Vagina (tissue), 2 donors: ENCODE measurements at places on chromosomes 6 and 20.

- DNase-seq: no peak
Measured at GRCh38 chr6:35727231-35727934, 9.4 kb upstream of the ARMC12 start.

GRCh38 chr6:158897236-158897635, 78.1 kb upstream of the EZR start:
- no peak for DNase-seq

GRCh38 chr20:49338061-49338460, 60.2 kb upstream of the ZNFX1 start:
- no peak for DNase-seq

DNA sequence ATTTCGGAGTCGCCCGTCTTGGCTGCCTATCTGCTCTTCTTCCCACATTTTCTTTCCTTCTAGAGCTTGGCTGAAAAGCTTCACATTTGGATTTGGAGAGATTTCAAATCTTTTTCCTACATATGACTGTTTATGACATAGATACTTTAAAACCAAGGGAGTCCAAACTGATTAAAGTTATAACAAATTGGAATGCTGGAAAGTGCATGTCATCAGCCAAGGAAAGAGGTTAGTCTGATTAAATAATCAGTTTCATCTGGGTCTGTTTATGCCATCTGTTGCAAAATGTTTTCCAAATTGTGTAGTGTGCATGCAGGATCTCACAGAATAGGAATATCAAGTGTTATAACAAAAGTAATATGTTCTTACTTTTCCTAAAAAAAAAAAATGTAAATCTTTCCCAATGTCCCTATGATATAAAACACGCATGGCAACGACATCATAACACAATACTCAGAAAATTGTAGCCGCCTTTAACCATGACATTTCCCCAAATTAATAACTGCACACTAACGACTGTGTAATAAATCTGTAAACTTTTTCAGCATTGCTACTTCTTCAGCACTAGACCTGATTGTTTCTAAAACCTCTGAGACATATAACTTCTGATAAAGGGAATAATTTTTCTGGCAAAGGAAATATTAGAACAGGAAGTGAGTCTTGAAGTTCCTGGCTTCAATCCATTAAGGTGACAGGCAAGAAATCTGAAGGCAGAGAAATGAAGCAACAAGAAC, 230.2 kb upstream of the FOXQ1 start:
- no peak for DNase-seq

GRCh38 chr6:100335991-100336390, 128.7 kb downstream of the SIM1 start:
- no peak for DNase-seq

DNA sequence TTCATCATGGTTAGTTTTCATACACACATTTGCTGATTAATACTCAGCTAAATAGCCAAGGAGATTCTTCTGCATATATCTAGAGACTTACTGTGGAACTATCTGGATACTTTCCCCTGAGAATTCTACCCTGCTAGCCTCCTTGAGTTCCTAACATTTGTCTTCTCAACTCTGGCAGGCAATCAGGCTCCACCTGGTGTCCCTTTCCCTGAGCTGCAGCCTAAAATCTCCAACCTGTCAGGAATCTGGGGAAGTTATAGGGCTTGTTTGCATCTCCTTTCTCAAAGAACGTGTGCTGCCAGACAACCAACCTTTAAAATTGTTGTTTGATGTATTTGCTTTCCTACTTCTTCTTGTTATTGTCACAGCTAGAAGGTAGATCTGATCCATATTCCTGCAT, 73.4 kb downstream of the FUT9 start:
- no peak for DNase-seq

- peak; percentile 80 for DNase-seq
Measured at GRCh38 chr6:11771473-11772048, 7.0 kb downstream of the ADTRP start.

DNA sequence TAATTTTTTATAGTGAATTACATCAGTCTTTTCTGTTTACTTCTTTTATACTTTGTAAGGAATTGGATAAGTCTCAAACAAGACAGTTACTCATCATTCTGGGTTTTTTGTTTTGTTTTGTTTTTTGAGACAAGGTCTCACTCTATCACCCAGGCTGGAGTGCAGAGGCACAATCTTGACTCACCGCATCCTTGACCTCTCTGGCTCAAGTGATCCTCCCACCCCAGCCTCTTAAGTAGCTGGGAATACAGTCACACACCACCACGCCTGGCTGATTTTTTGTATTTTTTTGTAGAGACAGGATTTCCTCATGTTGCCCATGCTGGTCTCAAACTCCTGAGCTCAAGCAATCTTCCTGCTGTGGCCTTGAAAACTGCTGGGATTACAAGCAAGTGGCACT, 524.3 kb downstream of the EYS start:
- no peak for DNase-seq

- DNase-seq: peak; percentile 80
Measured at GRCh38 chr6:148548065-148548748, 198.6 kb upstream of the UST start.

GRCh38 chr6:37826188-37826587, 6.7 kb downstream of the ZFAND3 start:
- no peak for DNase-seq

- no peak for DNase-seq
Measured at GRCh38 chr6:150032598-150032997, 7.3 kb upstream of the RAET1L start.

GRCh38 chr6:167731731-167732422, 94.8 kb upstream of the AFDN start:
- no peak for DNase-seq

- no peak for DNase-seq
Measured at GRCh38 chr6:148816117-148816516, 69.3 kb downstream of the UST start.

DNA sequence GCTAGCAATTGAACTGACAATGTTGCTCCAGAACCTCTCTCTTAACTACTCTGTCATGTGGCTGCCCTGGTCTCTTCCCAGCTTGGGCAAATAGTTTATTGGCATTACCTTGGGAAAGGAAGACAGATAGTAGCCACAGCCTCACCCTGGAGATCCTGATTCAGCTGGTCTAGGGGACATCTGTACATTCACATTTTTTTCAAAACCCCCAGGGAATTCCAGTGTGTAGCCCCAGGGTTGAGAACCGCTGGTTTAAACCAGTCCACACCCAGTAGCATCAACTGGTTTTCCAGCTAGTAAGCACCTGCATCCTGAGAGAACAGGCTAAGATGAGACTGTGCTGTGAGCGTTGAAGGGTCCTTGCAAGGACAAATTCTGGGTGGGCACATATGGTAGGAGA, 9.6 kb downstream of the SCUBE3 start:
- DNase-seq: no peak

- DNase-seq: peak; percentile 87
Measured at GRCh38 chr20:34190679-34191090, 50.5 kb upstream of the ASIP start.

DNA sequence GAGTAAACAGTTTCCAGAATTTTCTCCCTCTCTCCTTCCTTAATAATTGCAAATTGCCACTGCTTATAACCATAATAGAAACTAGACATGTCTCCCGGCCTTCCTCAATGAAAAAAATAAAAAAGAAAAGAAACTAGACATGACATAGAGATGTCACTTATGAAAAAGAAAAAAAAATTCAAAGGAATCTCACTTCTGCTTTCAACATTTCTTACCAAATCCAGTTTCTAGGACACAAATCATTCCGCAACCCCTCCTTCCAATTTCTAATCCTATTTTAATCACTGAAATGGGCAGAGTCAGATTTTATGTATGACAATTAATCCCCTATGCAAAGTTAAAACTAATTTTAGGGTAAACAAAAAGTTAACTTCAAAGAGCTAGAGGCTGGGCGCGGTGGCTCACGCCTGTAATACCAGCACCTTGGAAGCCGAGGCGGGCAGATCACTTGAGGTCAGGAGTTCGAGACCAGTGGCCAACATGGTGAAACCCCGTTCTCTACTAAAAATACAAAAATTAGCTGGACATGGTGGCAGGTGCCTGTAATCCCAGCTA, 40.1 kb upstream of the EEF1A1 start:
- no peak for DNase-seq

DNA sequence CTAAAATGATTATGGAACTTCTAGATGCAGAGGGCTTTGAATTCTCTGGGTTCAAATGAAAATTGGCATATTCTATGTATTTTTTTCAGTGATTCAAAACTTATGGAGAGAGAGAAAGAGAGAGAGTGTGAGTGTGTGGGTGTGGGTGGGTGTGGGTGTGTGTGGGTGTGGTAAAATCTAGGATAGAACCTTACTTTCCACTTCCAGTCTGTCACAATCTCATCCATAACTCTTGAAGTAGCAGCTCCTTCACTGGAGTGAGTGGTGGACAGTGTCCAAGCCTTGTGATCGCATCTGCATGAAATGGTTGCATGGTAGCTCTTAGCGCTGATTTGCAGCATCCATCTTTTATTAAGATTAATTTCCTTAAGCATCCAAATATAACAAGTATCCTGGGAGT, 37.7 kb downstream of the ADGB start:
- no peak for DNase-seq

- DNase-seq: no peak
Measured at GRCh38 chr6:49744259-49744658, at the start of gene CRISP3. Gene CRISP3 (minus strand): TSS chr6:49744388. CDS start chr6:49744367, 21 bp downstream.

DNA sequence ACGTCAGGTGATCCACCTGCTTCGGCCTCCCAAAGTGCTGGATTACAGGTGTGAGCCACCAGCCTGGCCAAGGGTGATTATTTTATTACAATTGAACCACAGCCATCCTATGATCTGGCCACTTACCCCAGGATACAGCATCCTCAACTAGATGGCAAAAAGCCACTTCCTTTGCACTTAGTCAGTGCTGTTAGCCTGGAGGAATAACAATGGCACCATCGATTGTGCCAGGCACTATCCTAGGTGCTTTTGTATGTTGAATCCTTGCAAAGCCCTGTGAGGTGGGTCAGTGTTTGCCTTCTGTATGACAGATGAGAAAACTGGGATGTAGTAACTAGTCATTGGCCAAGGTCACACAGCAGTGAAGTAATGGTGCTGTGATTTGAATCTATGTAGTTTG, 11.2 kb upstream of the TTPAL start:
- DNase-seq: no peak

DNA sequence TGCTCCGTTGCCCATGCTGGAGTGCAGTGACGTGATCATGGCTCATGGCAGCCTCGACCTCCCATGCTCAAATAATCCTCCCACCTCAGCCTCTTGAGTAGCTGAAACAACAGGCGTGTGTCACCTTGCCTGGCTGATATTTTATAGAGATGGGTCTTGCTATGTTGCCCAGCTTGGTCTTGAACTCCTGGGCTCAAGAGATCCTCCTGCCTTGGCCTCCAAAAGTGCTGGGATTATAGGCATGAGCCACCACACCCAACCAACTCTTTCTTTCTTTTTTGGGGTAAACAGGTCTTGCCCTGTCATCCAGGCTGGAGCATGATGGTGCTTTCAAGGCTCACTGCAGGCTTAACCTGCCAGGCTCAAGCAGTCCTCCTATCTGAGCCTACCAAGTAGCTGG, 266.4 kb downstream of the CDKAL1 start:
- DNase-seq: no peak

DNA sequence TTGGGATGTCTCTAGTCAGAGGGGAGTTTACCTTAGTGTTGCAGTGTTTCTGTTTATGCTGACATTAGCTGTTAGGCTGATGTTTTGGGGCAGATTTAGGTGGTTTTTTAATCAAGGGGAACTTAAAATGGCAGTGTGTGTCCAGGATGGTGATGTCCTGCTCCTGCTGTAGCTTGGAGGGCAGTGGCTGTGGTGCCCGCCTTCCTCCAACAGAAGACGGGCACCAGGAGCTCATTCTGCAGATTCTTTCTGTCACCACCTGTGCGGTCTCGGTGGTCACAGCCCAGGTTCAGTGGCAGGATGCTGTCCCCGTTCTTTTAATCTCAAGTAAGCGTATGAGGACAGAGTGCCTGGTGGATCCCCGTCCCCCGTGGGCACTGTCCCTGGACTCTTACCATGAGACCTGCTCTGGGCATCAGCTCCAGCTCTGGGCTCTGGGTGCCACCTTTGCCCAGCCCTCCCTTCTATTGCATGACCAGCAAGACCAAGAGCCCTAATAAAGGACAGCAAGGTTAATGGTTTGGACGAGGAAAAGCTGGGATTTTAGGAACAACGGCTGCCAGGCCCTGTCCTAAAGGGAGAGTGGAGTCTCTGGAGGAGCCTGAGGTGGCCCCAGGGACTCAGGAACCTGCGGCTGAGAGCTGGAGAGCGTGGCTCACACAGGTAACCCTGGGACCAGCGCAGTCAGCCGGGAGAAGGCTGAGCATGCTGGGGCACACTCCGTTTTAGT, 217.3 kb downstream of the ERMARD start:
- DNase-seq: peak; percentile 74

- DNase-seq: no peak
Measured at GRCh38 chr20:51906679-51907078, 104.4 kb upstream of the SALL4 start.

DNA sequence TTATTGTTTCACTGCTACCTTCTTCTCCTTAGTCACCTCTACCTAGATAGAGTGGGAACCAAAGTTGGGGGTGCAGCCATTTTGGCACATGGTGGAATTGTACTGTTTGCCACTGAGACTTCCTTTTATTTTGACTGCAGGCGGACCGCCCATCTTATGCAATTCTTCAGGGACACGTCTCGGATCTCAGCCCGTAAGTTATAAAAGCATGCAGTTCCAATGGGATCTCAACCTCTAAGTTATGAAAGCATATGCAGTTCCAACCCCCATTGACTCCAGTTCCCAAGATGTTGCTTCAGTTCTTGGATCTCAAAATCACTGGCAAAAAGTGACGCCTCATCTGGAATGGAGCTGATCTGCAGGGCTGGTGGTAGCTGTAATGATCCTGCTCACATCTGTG, 41.2 kb upstream of the CDH4 start:
- no peak for DNase-seq

DNA sequence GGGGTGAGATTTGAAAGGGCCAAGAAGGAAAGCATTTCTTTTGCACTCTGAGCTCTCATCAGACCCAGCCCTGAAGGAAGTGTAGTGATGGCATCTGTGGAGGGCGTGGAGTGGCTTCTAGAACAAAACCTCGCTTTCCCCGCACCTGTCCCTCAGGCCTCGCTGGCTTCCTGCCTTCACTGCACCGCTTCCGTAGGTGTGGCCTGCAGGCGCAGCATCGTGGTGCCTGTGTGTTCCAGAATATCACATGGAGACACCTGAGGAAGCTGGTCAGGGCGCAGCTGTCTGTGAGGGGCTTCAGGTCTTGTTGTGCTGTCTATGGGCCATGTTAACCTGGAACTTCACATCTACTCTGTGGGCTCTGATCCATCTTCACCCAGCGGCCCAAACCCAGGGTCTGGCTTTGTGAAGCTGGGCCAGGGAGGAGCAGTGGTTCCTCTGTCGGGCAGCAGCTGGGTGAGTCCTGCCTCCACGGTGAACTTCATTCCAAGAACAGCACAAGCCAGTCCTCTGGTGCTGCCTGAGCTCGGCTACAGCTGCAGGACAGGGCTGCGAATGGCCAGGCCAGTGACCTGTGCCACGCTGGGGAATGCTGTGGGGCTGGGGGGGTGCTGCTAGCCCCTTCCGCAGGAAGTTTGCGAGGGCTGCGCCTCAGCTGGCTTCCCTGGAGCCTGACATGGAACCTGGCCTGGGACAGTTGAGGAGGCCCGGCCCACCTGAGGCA, 40.9 kb downstream of the DSTN start:
- DNase-seq: no peak

GRCh38 chr20:57655809-57656155, 35.6 kb upstream of the ZBP1 start:
- peak; percentile 79 for DNase-seq
